HT1080 (cell line): ENCODE measurements at places on chromosomes 1 and 21. TPM values are rescaled to one million over a fixed set of nuclear protein-coding genes. Genes with fewer than 3 reads are reported as not detected.
A peak's percentile ranks its signal among the peaks of the same experiment; 100 is the strongest.

- DNase-seq, result no peak
Observed at GRCh38 chr21:40383951-40384350, 463.0 kb downstream of the DSCAM start.

DNA sequence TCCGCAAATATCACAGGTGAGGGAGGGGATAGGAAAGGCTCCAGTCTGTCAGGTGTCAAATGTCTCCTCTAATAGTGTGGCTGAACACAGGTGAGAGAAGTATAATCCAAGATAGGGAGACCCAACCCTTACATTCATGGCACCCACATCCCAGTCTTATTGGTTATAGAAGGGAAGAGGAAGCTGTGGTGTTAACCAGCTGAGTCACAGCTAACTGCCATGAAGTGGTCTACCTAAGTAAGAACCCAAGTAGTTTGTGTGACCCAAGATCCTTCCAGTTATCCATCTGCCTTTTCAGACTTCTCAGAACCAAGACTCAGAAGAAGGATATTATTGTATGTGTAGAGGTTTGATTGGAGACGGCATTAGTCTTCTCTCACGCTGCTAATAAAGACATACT is 37.1 kb downstream of the DDAH1 start:
- DNase-seq, result peak; percentile 18

HNRNPCL2 gene
- not detected in 2 replicates for total RNA-seq

TRAF5 gene
- total RNA-seq, result 5.1 and 6.5 TPM in 2 replicates

PHF13 gene
- total RNA-seq, result 6.9 and 15.4 TPM in 2 replicates

OR10J1 gene
- total RNA-seq, result not detected in 2 replicates
